Right forelimb (tissue), 1 donor: ENCODE measurements at places on chromosomes 5 and 9.

DNA sequence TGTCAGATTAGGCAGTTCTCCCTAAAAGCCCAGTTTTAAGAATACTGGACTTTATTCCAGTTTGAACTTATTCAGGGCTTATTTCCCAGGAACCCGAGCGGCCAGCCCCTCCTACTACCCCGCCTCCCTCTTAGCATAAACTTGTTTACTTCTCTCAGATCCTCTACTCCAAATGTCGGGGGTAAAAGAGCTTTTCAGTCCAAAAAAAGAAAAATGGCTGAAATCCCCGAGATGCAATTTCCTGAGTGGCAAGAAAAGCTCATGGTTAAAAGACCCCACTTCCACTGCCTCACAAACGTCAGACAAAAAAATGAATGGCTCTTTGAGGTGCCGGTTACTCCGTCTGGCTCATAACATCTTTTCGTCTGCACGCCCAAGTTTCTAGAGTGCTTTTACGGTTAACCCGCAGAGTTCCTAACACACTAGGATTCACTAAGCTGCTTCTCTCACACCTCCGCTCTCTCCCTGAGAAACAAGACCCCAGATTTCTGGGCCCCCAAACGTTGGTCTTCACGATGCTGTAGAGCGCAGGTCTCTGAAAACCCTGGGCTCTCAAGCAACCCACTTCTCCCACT is 402 bp downstream of the BRD8 start:
- DNase-seq: no peak

GRCh38 chr5:38601133-38601862 is 44.9 kb upstream of the LIFR start:
- no peak for DNase-seq

- no peak for DNase-seq
These were observed 20.0 kb upstream of the GDNF start for GRCh38 chr5:37859805-37860204.

- DNase-seq: no peak
These were observed 81.3 kb downstream of the PIK3R1 start for GRCh38 chr5:68296895-68297294.

- no peak for DNase-seq
These were observed 447.5 kb upstream of the GRIN3A start for GRCh38 chr9:102185962-102186361.

DNA sequence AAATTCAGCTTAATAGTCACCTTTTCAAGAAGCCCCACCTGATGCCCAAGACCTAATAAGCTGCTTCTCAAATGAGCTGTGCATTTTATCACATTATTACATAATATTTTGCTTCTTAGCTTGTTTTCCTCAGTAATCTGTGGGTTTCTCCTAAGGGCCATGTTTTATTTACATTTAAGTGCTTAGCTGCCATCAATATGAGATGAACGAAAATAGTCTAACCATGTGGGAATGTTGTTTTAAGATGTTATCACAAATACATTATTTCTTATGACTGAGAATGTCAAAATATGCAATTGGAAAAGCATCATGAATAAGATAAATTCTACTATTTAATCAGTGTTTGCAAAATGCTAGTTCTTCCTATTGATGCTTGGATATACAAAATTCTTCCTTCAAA is 10.1 kb downstream of the ARRDC3 start:
- DNase-seq: no peak
